ENCODE measurements at places on chromosomes 2 and 18.

- no peak for DNase-seq
Observed at GRCh38 chr2:7030810-7031209, 113.6 kb downstream of the RNF144A start.

DNA sequence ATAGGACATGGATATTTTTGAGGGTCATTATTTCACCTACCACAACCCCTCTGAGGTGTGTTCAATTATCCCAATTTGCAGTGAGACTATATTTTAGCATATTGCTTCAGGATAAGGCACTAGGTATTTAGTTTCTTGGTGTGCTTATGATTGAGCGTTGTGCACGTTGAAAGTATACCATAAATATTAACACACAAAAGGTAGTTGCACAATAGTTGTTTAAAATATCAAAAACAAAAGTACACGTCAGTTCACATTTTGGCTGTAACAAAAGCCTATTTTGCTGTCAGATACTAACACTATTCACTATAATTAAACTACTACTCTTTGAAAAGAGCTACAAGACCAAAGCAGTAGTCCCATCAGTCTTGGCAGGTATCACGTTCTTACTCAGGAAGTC, 367.5 kb downstream of the DSC3 start:
- no peak for DNase-seq

GRCh38 chr2:141728886-141729285, 401.9 kb downstream of the LRP1B start:
- no peak for DNase-seq

- no peak for DNase-seq
Observed at GRCh38 chr2:225998653-225999052, 599.1 kb downstream of the NYAP2 start.

- DNase-seq = peak; percentile 55
Observed at GRCh38 chr2:112055730-112056625, 909 bp downstream of the TMEM87B start.

- no peak for DNase-seq
Observed at GRCh38 chr18:29378651-29379136, 1201.8 kb upstream of the CDH2 start.

DNA sequence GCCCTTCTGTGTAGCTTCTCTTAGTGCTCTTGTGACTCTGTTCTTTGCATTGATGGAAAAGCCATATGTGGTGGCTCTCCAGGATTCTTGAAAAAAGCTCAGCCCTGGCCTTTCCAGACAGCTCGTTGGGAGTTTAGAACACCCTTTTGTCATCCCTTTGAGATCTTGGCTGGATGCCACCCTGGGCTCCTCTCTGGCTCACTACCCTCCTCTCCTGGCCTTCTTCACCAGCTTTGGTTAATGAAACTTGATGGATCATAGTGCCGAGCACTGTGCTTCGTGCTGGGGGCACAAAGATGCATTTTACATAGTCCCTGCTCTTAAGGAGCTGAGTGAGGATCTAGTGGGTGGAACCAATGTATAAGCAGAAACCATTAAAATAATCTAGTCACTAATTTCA, 15.6 kb upstream of the FHOD3 start:
- DNase-seq = no peak

DNA sequence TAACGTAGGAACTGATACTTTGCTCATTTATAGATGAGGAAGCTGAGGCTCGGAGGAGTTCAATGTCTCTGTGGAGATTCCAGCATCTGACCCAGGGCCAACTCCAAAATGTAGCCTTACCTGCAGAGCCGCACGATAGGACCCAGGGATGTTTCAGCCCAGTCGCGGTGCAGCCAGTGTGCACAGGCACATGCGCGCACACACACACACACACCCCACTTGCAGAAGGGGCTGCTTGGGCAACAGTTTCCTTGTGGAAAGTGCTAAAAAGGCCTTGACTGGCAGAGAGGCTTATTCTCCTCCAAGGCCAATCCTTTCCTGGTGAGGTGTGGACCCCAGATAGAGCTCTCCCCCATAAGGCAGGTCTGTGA, 101.7 kb downstream of the ZFP36L2 start:
- DNase-seq = no peak

Measured in globus pallidus (tissue), 1 donor.